ENCODE measurements at places on chromosomes 3 and 15.
A peak's percentile ranks its signal among the peaks of the same experiment; 100 is the strongest.

DNA sequence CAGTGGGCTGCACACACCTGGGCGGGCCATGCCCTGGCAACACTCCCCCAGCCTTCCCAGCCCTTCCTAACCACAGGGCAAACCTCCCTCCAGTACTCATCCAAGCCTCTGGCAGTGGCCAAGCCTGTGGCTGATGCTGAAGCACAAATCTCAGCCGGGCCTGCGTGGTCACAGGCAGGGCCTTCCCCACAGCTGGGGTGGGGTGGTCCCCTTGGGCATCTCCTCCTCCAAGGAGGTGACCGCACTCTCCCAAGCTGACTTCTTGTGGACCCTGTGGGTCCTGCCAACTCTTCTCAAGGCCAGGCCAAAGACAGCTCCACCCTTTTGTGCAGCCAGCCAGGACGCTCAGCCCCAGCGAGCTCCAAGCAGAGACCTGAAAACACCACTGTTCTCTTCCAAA, 21.4 kb downstream of the GRAMD2A start:
- no peak for DNase-seq

DNA sequence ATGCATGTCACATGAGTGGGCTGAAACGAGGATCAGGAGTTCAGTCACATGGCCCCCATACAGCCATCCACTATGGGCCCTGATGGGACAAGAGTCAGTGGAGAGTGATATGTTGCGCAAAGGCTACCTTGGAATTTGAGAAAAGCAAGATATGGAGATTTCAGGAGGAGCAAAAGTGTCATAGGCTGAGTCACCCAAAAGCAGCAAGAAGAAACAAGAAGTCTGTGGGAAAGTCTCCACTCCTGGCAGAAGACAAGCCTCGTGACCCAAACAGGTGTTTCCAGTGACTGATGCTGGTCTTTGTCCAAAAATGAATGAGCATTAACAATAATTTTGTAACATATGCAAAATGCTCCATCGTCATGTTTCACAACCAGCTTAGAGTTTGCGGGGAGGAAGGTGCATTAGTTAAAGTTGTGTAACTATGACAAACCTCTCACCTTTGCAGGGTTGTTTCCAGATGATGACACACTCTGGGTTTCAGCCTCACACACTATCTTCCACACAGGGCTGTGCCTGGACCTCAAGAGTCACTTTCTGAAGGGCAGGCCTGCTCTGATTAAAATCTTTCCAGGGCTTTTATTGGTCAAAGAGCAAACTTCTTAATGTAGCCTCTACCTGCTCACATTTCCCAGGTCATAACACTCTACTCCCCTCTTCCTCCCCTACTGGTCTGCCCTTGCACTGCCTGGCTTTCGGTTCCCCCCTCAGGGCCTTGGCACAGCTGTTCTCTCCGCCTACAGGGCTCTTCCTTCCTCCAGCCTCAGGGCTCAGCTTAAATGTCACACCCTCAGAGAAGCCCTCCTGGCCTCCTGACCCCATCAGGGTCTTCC, 3.9 kb upstream of the DNASE1L3 start:
- peak; percentile 14 for DNase-seq

GRCh38 chr15:58545307-58546065, 113.7 kb downstream of the LIPC start:
- DNase-seq = no peak

DNA sequence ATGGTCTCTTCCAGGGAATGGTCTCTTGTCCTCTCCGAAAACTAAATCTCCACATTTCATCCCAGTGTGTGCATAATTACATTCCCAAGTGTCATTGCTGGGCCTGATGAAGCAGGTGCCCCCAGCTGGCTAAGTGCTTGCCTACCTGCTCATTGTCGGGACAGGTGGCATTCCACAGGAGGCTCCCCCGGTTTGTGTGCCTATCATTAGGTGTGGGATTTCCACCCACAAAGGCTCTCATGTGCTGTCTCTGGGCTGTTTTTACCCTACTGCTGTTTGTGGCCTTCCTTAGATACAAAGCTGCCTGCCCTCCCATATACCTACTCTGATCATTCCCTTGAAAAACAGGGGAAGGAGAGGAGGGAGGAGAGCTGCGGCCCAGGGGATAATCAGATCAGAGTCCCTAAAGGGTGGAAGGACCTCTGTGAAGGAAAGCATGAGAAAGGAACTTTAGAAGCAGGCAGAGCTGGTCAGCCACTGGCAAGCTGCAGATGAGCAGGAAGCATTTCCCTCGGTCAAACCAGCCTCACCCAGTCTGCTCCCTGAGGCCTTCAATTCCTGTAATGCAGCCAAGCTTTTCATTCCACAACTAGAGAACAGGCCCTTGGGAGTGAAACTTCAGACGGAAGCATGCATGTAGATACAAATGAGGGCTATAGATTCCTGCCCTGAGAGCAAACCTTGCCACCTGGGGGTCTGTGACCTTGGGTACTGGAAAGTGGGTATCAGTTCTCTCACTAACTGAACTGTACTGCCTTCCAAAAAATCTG, 60.7 kb upstream of the HEG1 start:
- peak; percentile 87 for DNase-seq

- DNase-seq = no peak
These were observed 274.1 kb upstream of the CTNNB1 start for GRCh38 chr3:40925231-40925630.

DNA sequence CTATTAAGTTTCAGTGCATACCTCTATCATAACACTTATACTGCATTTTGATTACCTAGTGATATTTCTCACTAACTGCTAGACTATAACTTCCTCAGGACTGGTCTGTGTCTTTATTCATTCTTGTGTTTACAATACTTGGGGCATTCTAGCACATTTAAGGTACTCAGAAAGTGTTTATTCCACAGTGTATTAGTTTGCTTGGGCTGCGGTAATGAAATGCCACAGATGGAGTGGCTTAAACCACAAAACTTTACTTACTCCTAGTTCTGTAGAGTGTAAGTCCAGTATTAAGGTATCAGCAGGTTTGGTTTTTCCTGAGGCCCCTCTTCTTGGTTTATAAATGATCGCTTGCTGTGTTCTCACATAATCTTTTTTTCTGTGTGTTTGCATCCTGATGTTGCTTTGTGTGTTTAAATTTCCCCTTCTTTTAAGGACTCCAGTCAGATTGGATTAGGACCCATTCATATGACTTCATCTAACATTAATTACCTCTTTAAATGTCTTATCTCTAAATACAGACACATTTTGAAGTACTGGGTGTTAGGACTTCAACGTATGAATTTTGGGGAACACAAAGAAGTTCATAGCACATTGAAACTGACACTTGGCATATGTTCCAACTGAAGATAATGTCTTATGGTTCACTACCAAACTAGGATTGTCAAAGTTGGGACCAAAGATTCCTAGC, 23.9 kb downstream of the RNF111 start:
- DNase-seq = no peak

DNA sequence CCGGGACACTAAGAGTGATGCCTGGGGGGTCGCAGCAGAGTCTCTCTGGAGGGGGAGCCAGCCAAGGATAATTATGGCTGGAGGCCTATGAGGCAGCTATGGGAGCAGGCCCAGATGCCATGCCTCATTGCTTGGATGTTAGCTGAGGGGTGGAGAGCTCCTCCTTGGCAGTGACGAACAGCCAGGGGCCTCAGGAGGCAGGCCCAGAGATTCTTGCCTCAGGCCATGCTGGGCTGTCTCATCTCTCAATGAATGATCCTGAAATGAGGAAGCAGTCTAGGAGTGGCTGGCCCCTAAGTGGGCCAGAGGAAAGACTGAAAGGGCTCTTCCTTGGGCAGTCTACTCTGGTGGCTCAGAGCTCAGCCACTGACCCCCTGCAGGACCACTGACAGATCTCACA, 21.3 kb downstream of the KIF9 start:
- no peak for DNase-seq

- DNase-seq = peak; percentile 9
These were observed 53.7 kb downstream of the CCDC54 start for GRCh38 chr3:107430996-107431245.

GRCh38 chr3:170585008-170585936, 603 bp downstream of the SLC7A14 start:
- DNase-seq = no peak

GRCh38 chr3:57793737-57794187, 37.7 kb downstream of the SLMAP start:
- no peak for DNase-seq

DNA sequence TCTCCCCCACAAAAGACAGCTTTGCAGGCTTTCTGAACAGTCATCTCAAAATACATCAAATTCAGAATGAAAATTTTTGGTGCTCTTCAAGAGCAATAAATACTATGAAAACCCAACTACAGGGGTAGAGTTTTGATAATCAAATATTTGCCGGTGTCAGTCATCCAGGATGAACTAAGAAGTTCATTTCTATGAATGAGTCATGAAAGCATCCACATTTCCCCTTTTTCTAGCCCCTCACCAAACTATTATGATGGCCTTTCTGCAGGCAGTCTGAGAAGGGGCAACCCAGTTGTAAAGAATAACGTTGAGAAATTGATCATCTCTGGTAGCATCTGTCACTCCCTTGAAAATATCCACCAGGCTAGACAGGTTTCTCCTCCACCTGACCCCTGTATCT, 3.1 kb upstream of the LPCAT4 start:
- no peak for DNase-seq

Measured in fibroblast of upper back skin (primary cell).